ENCODE measurements at places on chromosomes 12 and 14. TPM values are rescaled to one million over a fixed set of nuclear protein-coding genes. Genes with fewer than 3 reads are reported as not detected.

GRCh38 chr12:87096082-87096585 lies 839.9 kb upstream of the MGAT4C start:
- H3K4me1 ChIP-seq = peaks cover 9% of the 10 kb centered on the region
- no peaks in the 10 kb centered on the region for H3K36me3 ChIP-seq
- no peak overlapping the region for H3K27ac ChIP-seq
- H3K27me3 ChIP-seq = no peaks in the 10 kb centered on the region
- DNase-seq = no peak

- no peak for DNase-seq
- no peak overlapping the region for H3K4me3 ChIP-seq
- H3K36me3 ChIP-seq = no peaks in the 10 kb centered on the region
- H3K27ac ChIP-seq = no peak overlapping the region
- no peaks in the 10 kb centered on the region for H3K4me1 ChIP-seq
These were observed 1.4 kb downstream of the AKAP6 start for GRCh38 chr14:32330351-32331111.

- H3K27ac ChIP-seq = no peak overlapping the region
- no peak for DNase-seq
- no peak overlapping the region for H3K4me3 ChIP-seq
- no peaks in the 10 kb centered on the region for H3K4me1 ChIP-seq
- H3K27me3 ChIP-seq = peaks cover 1% of the 10 kb centered on the region
These were observed 463.0 kb downstream of the AACS start for GRCh38 chr12:125528281-125528680.

GRCh38 chr12:58341791-58342190 lies 400.4 kb downstream of the ATP23 start:
- H3K4me1 ChIP-seq = peaks cover 4% of the 10 kb centered on the region
- DNase-seq = no peak
- no peak overlapping the region for H3K27ac ChIP-seq
- no peaks in the 10 kb centered on the region for H3K27me3 ChIP-seq

GRCh38 chr14:96225745-96226151 lies 21.1 kb downstream of the BDKRB2 start:
- H3K27me3 ChIP-seq = no peaks in the 10 kb centered on the region
- no peaks in the 10 kb centered on the region for H3K4me1 ChIP-seq
- no peak overlapping the region for H3K27ac ChIP-seq
- no peaks in the 10 kb centered on the region for H3K36me3 ChIP-seq

DNA sequence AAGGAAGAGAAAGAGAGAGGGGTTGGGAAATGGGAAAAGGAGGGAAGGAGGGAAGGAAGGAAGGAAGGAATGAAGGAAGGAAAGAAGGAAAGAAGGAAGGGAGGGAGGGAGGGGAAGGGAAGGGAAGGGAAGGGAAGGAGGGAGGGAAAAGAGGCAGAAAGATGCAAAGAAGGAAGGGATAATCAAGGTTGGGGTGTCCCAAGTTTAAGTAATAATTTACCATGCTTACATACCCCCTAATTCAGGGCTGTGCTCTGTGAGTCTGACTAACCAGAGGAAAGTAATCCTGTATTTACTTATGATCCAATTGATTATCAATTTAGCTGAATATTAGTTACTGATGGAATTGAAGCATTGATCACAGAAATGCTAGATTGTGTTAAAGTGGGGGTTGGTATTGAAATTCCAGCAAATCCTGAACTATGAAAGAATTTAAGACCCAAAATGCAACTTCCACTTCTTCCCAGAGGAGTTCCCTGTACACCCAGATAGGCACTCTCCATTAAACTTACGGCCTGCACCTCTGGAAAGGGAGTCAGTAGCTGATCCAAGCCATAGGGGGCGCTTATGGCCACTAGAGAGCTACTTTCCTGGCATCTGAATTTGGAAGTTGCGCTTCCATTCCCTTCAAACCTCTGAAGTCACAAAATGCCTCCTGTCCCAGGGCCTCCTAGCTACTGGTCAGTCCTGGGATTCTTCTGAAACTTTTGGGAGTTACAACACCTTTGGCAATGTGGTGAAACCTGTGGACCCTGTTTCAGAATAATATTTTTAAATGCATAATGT lies 162.7 kb upstream of the PWP1 start:
- H3K27ac ChIP-seq = no peak overlapping the region
- H3K36me3 ChIP-seq = no peaks in the 10 kb centered on the region
- DNase-seq = peak; percentile 29
- H3K4me3 ChIP-seq = no peak overlapping the region
- H3K27me3 ChIP-seq = peaks cover 1% of the 10 kb centered on the region

DNA sequence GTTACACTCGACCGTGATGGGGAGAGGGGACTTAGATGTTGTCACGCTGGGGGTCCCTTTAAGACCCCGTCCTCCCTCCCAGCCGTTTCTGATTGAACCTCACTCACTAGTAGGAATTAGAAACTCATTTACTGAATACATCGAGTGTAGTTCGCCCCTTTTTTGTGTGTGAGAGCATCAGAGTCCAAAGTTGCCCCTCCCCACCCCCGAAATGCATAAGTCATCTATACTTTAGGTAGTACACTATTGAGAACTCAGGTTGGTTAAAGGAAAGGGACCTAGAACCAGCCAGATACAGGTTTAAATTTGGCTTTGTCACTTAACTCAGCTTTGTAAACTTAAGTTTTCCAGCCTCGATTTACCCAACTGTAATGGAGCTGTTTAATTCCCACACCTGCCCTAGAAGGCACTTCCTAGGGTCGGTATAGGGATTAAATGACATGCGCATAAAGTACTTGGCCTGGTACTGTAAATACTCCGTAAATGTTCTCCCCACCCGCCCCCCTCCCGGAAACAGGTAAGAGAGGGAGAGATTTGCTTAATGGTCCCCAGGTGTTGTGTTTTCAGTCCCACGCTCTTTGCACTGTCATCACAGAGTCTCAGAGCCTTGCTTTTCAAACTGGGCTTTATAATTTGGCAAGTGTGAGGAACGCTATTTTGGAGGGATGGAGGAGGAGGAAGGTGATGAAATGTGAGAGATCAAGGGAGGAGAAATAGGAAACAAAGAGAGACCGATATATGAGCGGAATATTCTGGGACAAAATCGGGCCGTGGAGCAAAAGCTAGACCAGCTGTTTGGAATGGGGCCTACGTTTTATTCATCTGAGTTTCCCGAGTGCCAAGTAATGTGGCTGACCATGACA lies 897 bp downstream of the SUDS3 start:
- no peak for DNase-seq
- peak overlapping the region; percentile 85 for H3K4me3 ChIP-seq
- H3K4me1 ChIP-seq = peaks cover 7% of the 10 kb centered on the region
- H3K36me3 ChIP-seq = peaks cover 7% of the 10 kb centered on the region
- H3K27me3 ChIP-seq = peaks cover 5% of the 10 kb centered on the region

DNA sequence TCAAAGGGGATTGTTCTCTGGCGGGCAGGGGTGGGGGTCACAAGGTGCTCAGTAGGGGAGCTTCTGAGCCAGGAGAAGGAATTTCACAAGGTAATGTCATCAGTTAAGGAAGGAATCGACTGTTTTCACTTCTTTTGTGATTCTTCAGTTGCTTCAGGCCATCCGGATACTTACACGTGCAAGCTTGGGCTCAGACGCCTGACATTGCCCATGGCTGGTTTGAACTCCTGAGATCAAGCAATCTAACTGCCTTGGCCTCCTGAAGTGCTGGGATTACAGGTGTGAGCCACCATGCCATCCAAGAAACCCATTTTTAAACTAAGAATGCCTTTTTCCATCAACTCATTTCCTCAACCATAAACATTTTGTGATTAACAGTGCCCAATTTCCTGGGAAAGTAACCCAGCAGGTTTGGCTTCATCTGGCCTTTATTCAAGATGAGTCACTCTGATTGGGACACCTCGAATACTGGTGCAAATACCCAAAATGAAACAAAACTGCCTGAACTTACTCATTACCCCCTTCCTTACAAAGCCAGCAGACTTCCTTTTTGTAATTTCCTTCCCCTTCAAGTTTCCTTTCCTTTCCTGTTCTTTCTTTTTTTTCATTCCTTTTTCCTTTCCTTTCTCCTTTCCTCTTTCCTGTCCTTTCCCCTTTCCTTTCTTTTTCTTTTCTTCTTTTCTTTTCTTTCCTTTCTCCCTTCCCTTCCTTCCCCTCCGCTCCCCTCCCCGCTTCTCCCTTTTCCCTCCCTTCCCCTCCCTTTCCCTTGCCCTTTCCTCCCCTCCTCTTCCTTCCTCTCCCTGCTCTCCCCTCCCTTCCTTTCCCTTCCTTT lies 10.2 kb upstream of the RNASE10 start:
- H3K36me3 ChIP-seq = no peaks in the 10 kb centered on the region
- peaks cover 9% of the 10 kb centered on the region for H3K27me3 ChIP-seq
- H3K4me3 ChIP-seq = peak overlapping the region; percentile 49
- H3K27ac ChIP-seq = peak overlapping the region; percentile 48
- peaks cover 47% of the 10 kb centered on the region for H3K4me1 ChIP-seq
- DNase-seq = no peak

DNA sequence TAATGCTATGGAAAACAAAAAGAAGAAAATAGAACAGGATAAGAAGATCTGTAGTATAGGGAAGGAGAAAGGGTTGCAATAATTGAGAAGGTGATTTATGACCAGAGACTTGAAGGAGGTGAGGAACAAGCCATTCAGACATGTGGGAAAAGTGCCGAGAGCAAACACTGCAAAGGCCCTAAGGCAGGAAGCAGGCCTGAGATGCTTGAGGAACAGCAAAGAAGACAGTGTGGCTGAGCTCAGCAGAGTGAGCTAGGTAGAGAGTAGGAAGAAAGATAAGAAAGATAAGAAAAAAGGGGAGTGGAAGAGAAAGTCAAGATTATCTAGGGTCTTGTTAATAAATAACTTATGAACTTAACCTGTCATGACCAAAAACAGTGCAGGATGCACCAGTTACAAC lies 671.8 kb downstream of the RPS29 start:
- no peak overlapping the region for H3K27ac ChIP-seq
- no peaks in the 10 kb centered on the region for H3K27me3 ChIP-seq
- no peak for DNase-seq
- no peaks in the 10 kb centered on the region for H3K4me1 ChIP-seq
- no peak overlapping the region for H3K4me3 ChIP-seq
- no peaks in the 10 kb centered on the region for H3K36me3 ChIP-seq

DNA sequence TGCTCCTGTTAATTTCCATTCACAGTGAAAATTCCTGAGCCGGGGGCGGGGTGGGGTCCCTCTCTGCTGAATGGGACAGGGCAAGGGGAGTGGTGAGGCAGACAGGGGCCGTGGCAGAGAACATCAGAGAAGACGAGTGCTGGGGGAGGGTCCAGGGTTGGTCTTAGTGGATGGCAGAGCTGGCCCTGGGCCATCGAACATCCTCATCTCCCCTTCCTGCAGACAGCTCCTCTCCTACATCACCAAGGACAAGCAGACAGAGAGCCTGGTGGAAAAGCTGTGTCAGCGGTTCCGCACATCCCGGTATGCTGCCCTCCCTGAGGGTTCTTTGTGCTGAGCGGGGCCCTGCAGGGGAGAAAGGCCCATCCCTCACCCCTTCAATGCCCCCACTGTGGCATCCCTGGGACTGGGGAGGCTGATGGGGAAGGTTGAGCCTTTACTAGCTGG lies 5.0 kb upstream of the GAPDH start:
- no peak overlapping the region for H3K27ac ChIP-seq
- H3K27me3 ChIP-seq = peaks cover 14% of the 10 kb centered on the region
- peaks cover 16% of the 10 kb centered on the region for H3K4me1 ChIP-seq
- H3K4me3 ChIP-seq = no peak overlapping the region
- DNase-seq = no peak

GRCh38 chr12:124952295-124952694 lies 36.6 kb downstream of the DHX37 start:
- no peak overlapping the region for H3K27ac ChIP-seq
- peaks cover 9% of the 10 kb centered on the region for H3K4me1 ChIP-seq
- H3K4me3 ChIP-seq = no peak overlapping the region
- H3K27me3 ChIP-seq = peaks cover 6% of the 10 kb centered on the region
- peaks cover 7% of the 10 kb centered on the region for H3K36me3 ChIP-seq

DNA sequence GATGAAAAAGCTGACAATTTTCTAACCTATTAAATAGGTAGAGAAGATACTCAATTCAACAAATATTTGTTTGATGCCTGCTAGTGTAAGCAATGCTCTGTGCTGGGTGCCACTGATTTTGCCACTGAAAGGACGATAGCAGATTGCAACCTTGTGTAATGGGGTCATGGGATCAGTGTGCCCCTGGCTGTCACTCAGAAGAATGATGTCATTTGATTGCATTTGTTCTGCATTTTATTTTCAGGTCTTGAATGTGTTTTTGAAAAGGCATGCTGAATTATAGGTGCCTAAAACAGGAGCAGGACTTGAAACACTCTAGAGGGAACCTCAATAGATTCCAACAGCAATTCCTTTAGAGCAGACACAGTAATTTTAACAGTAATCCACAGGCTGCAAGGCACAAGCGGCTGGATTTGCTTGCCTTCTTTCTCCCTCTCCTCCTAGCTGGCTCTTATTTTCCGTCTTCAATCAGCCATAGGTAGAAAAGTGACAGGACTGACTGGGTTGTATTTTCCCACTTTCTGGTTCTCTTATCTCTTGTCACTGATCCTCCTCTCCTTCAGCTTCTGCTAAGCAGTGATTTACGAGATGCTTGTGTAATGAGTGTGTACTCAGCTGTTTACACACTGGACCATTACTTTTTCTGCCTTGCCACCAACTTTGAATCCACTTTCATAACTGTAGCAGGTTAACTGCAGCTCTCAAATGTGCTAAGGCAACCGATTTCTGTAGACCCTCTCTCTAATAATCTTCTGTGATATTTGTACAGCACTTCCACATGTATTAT lies 4.1 kb downstream of the PLXNC1 start:
- H3K27ac ChIP-seq = no peak overlapping the region
- no peak for DNase-seq
- H3K27me3 ChIP-seq = peaks cover 6% of the 10 kb centered on the region
- H3K36me3 ChIP-seq = peaks cover 2% of the 10 kb centered on the region
- H3K4me3 ChIP-seq = no peak overlapping the region

GRCh38 chr12:74286254-74286653 lies 251.4 kb upstream of the ATXN7L3B start:
- no peaks in the 10 kb centered on the region for H3K4me1 ChIP-seq
- H3K27ac ChIP-seq = no peak overlapping the region
- no peaks in the 10 kb centered on the region for H3K36me3 ChIP-seq

DNA sequence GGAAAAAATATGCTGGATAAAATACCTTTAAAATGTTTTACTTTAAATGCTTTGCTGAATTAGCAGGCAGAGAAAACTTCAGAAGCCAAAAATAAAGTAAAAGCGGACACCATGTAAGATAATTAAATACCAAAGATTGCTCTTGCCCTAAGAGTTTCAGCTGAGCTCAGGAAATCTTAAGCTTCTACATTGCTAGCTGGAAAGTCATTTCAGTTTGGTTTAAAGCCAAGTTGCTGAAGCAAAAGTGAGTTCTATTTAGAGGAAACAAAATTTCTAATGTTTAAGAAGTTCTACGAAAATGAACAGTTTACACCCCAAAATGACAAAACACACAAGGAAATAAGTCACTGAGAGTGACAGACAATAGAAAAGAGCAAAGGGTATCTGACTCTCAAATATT lies 310.0 kb downstream of the ADAMTS20 start:
- H3K4me3 ChIP-seq = no peak overlapping the region
- no peak for DNase-seq
- no peaks in the 10 kb centered on the region for H3K36me3 ChIP-seq
- no peaks in the 10 kb centered on the region for H3K4me1 ChIP-seq
- peaks cover 1% of the 10 kb centered on the region for H3K27me3 ChIP-seq
- no peak overlapping the region for H3K27ac ChIP-seq

GRCh38 chr12:12449533-12450025 lies 92.7 kb downstream of the BORCS5 start:
- H3K36me3 ChIP-seq = no peaks in the 10 kb centered on the region
- H3K27ac ChIP-seq = no peak overlapping the region
- no peak overlapping the region for H3K4me3 ChIP-seq
- peaks cover 7% of the 10 kb centered on the region for H3K4me1 ChIP-seq

- peak overlapping the region; percentile 99 for H3K4me3 ChIP-seq
- peaks cover 43% of the 10 kb centered on the region for H3K4me1 ChIP-seq
- H3K27me3 ChIP-seq = peaks cover 16% of the 10 kb centered on the region
- H3K36me3 ChIP-seq = peaks cover 5% of the 10 kb centered on the region
- peak overlapping the region; percentile 67 for H3K27ac ChIP-seq
These were observed 1.3 kb downstream of the SENP1 start for GRCh38 chr12:48104531-48104930.

The METTL17 gene
- 62.7 TPM for total RNA-seq

The SMIM41 gene
- not detected for total RNA-seq

The VWF gene
- 56.0 TPM for total RNA-seq

The EFS gene
- 17.8 TPM for total RNA-seq

The KCNA5 gene
- 1.2 TPM for total RNA-seq

All from endothelial cell (in vitro differentiated cells).